ENCODE measurements at places on chromosomes 1 and 21. TPM values are rescaled to one million over a fixed set of nuclear protein-coding genes. Genes with fewer than 3 reads are reported as not detected.

GUCA2A gene
- not detected for polyA plus RNA-seq

ZFP69B gene
- 3.0 TPM for polyA plus RNA-seq

GRCh38 chr1:233543338-233544255, 70.3 kb upstream of the KCNK1 start:
- peak; percentile 87 for DNase-seq

DNA sequence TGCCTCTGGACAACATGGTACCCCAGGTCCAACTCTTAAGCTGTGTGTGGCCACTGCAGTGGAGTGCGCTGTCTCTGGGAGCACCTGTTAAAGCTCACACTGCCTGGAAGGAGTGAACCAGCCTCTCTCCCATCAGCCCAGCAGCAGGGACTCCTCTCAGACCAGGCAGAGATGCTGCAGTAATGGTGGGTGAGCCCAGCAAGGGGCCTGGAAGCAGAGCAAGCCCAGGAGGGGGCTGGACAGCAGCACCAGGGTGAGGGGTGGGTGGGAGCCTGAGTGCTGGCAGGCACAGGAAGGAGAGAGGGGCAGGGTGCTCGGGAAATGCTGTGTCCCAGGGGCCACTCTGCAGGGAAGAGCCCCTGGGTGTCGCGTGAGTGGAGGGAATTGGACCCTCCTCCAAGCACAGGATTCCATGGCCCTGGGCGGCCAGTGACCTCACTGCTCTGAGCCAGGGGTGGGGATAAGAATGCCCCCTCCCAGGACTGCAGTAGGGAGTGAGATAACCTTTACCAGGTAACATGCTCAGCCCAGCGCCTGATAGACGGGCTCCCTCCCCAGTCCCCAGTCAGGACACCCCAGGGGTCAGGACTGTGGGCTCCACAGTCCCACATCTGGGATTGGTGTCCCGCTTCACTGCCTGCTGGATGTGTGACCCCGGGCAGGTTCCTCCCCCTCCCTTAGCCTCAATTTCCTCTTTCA, 313.1 kb downstream of the MATN1 start:
- no peak for DNase-seq

- no peak for DNase-seq
Observed at GRCh38 chr1:227242811-227243682, 75.2 kb downstream of the CDC42BPA start.
